ENCODE measurements at places on chromosomes 3 and 15. TPM values are rescaled to one million over a fixed set of nuclear protein-coding genes. Genes with fewer than 3 reads are reported as not detected.
A peak's percentile ranks its signal among the peaks of the same experiment; 100 is the strongest.

Gene UROC1
- total RNA-seq: not detected

DNA sequence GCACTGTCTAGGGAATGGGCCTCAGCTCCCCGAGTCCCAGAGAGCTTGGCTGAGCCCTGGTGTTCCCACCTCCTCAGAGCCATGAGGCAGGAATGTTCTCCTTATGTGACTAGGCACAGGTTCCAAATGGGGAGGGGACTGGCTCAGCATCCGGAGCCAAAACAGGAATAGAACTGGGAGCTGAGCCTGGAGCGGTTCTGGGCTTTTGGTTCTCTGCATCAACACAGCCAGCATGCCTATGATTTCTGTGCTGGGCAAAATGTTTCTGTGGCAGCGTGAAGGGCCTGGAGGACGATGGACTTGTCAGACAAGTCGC is at the start of gene FAM131A:
Gene FAM131A, plus strand, starts transcription at position 202 of the 316 bp plus-strand sequence. Its CDS starts 31 bp downstream, at position 233.
- no peaks in the 10 kb centered on the region for H3K4me1 ChIP-seq
- H3K4me3 ChIP-seq: peak within 1 kb of the TSS; percentile 86
- DNase-seq: no peak
- H3K27me3 ChIP-seq: no peaks in the 10 kb centered on the region

DNA sequence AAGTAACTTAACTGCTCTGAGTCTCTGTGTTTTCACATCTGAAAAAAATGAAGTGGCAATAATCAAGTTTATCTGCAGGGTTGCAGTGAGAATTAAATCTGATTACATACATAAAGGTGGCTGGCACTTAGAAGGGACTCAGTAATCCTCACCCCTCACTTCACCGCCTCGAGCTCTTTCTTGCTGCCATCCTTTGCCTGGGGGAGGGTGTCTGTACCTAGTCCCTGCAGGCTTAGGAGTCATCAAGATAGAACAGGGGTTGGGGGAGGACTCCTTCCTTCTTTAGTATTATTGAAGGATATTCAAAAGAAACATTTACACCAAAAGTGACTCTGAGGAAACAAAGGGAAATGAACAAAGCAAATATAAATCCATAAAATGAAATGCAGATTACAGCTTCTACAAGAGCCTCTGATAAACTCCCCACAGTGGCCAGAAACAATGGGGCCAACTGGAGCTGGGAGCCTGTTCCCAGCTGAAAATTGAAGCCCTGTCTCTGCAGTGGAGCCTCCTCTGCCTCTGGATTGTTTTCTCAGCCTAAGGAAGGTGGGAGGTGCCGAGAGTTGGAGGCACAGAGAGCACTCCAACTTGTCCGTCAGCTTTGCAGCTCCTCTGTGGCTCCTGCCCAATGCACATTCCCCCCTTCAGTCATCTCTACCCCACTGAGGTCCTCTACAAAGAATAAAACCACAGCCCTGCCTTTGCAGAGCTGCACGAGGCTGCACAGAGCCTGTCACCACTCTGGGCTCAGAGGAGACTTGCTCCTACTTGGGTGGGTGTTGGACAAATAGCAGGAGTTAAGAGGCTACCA is 41.8 kb downstream of the CRYGS start:
- no peak overlapping the region for H3K4me3 ChIP-seq
- no peaks in the 10 kb centered on the region for H3K36me3 ChIP-seq
- no peak overlapping the region for H3K27ac ChIP-seq
- DNase-seq: no peak

Gene CLCN2
- 17.2 TPM for total RNA-seq

GRCh38 chr3:39105687-39106063 is 1.8 kb downstream of the GORASP1 start:
- no peaks in the 10 kb centered on the region for H3K4me1 ChIP-seq
- H3K27ac ChIP-seq: no peak overlapping the region
- H3K36me3 ChIP-seq: no peaks in the 10 kb centered on the region
- H3K27me3 ChIP-seq: 0 out of 2 replicates have a peak, but pooled peaks cover 4% of the 10 kb centered on the region

DNA sequence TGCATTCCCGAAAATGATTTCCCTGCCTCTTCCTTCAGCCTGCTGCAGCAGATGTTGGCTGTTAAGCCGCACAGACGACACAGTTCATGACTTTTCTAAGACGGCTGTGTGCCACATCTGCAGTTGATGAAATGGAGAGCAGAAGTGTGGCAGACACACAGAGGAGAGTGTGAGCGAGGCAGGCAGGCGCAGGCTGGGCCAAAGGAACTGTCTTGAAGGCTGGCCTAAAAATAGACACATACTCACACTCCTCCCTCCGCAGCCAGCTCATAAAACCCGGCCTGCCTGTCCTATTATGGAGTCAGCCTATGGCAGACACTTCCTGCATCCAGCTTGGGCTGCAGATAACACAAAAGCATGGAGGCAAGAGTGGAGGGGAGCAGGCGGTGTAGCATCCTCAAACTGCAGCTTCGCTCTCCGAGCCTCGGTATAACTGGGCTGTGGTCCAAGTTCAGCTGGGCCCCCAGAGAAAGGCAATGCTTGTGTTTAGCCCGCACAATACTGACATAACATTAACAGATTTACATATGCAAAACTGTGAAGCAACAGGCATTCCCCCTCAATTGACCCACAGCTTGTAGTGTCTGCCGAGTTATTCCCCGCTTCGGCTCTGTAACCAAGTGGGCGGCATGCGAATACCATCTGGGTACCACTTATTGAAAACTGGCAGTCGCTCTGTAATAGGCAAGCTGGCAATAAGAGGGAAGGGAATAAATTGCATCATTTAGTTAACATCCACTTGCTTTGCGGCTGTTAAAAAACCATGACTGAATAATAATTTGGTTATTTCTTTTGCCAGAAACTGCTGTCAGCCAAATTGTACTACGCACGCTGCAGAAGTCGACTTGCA is 40.8 kb downstream of the FOXP1 start:
- no peak for DNase-seq
- H3K4me3 ChIP-seq: no peak overlapping the region
- H3K27me3 ChIP-seq: no peaks in the 10 kb centered on the region
- H3K4me1 ChIP-seq: peaks cover 11% of the 10 kb centered on the region

Gene ITGA11
- total RNA-seq: not detected

Gene GOLGA6A
- 0.72 TPM for total RNA-seq

Gene KBTBD13
- not detected for total RNA-seq

DNA sequence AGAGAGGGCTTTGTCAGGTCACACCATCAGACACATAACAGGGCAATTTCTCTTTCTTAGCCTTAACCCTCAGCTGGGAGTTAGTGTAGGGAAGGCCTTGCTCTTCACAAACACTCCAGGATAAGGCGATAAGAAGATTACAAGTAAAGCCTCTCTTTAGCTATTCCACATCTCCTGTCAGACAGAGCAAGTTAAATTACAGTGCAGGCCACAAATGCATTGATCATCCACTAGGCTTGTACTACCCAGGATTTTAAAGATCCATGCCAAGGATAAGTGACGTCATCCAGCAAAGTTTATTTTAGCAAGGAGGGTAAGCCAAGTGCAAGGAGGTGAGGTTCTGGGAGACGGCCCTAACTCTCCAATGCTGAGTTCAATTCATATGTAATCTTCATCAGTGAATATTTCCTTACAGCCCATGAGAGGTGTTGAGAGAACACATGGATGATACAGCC is 890.6 kb upstream of the NR2F2 start:
- no peaks in the 10 kb centered on the region for H3K27me3 ChIP-seq
- no peak overlapping the region for H3K4me3 ChIP-seq
- no peaks in the 10 kb centered on the region for H3K36me3 ChIP-seq
- no peak overlapping the region for H3K27ac ChIP-seq
- DNase-seq: no peak
- no peaks in the 10 kb centered on the region for H3K4me1 ChIP-seq

GRCh38 chr3:178743297-178743696 is 207.1 kb downstream of the KCNMB2 start:
- no peaks in the 10 kb centered on the region for H3K27me3 ChIP-seq
- H3K36me3 ChIP-seq: peaks cover 19% of the 10 kb centered on the region
- no peak overlapping the region for H3K27ac ChIP-seq
- H3K4me3 ChIP-seq: no peak overlapping the region
- no peak for DNase-seq

Gene TEX264
- 15.0 TPM for total RNA-seq
